ENCODE measurements at places on chromosomes 7 and 10. TPM values are rescaled to one million over a fixed set of nuclear protein-coding genes. Genes with fewer than 3 reads are reported as not detected.
A peak's percentile ranks its signal among the peaks of the same experiment; 100 is the strongest.

DNA sequence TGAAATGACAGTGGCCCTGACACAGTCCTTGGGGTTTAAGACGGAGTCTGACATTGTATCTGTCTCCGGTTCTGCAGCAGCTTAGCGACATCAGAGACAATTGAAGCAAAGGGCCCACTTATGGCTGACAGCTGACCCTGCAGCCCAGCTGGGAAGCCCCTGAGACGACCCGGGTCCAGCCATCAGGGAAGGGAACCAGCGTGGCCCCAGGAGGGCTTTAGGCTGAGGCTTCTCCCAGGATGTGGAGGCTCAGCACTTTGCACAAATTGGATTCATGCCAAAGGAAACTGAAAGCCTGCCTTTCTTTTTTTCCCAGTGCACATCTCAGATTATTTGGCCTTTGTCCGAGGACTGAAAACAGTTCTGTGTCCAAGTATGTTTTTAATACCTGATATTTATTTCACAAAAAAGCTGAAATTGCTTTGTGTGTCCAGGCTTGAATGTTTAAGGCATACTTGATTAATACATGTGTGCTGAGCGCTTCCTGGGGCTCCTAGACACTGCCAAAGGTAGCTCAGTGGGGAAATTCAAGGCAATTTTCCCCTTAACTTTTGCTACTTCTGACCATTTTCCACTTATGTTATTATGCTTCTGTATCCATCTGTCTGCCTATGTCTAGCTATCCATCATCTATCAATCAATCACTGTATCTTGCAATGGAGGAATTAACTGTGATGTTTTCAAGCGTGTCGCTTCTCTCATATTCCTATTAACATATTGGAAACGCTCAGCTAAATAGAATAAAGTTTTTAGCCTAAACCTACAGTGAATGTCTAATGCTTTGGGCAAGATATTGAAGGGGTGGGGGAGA is 34.8 kb downstream of the KLF6 start:
- H3K27ac ChIP-seq: peak overlapping the region; percentile 55
- no peaks in the 10 kb centered on the region for H3K36me3 ChIP-seq
- no peak overlapping the region for H3K4me3 ChIP-seq
- DNase-seq: no peak
- no peaks in the 10 kb centered on the region for H3K27me3 ChIP-seq
- peaks cover 39% of the 10 kb centered on the region for H3K4me1 ChIP-seq

DNA sequence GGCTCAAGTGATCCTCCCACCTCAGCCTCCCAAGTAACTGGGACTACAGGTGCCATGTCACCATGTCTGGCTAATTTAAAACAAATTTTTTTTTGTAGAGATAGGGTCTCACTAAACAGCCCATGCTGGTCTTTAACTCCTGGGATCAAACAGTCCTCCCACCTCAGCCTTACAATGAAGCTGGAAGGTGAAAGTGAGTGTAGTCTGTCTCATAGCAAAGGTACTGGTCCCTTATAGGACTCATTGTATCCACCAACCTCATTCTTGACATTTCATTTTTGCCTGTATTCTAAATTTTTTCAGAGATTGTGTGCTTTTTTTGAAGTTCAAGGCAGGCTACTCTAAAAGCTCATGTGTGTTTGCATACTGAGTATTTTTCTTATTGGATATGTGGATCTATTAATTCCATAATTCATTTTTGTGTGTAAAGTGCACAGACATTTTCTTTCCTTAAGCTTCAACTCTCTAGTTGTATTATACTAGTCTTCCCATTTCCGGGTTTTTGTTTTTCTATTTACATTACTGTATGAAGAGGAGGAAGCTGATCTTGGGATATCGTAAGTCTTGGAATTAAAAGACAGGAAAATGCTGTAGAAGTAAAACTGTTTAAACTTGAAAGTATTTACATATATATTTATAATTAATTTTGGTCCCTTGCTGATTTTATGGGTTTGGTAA is 13.3 kb downstream of the KMT2E start:
- no peaks in the 10 kb centered on the region for H3K36me3 ChIP-seq
- H3K27me3 ChIP-seq: no peaks in the 10 kb centered on the region
- H3K4me1 ChIP-seq: peaks cover 28% of the 10 kb centered on the region
- H3K27ac ChIP-seq: no peak overlapping the region
- DNase-seq: no peak

Gene ARL4A
- total RNA-seq: 38.0 TPM

Gene PPP1R17
- total RNA-seq: 0.30 TPM

All from tibial nerve (tissue), 4 donors.